ENCODE measurements at places on chromosomes 5 and 9. TPM values are rescaled to one million over a fixed set of nuclear protein-coding genes. Genes with fewer than 3 reads are reported as not detected.

RETREG1 gene
- total RNA-seq = 8.5 TPM

BTNL9 gene
- 1.6 TPM for total RNA-seq

EIF4E1B gene
- total RNA-seq = not detected

CYSRT1 gene
- 0.98 TPM for total RNA-seq

CER1 gene
- total RNA-seq = not detected

IFNA13 gene
- total RNA-seq = not detected

INSL6 gene
- total RNA-seq = not detected

DAB2IP gene
- total RNA-seq = 9.4 TPM

STK32A gene
- 0.19 TPM for total RNA-seq

OBP2B gene
- total RNA-seq = not detected

QRFP gene
- not detected for total RNA-seq

KLHL3 gene
- total RNA-seq = 2.8 TPM

BAAT gene
- 0.08 TPM for total RNA-seq

LRRC70 gene
- total RNA-seq = 0.11 TPM

CEL gene
- not detected for total RNA-seq

ZSWIM6 gene
- 7.1 TPM for total RNA-seq

PCDHB11 gene
- total RNA-seq = 3.9 TPM
